Stimulated activated CD4-positive, alpha-beta T cell treated with anti-CD3 and anti-CD28 coated beads, Interleukin-4, amount 100 ng/mL, for 48 hours (primary cell): ENCODE measurements at places on chromosomes 3 and 15.

DNA sequence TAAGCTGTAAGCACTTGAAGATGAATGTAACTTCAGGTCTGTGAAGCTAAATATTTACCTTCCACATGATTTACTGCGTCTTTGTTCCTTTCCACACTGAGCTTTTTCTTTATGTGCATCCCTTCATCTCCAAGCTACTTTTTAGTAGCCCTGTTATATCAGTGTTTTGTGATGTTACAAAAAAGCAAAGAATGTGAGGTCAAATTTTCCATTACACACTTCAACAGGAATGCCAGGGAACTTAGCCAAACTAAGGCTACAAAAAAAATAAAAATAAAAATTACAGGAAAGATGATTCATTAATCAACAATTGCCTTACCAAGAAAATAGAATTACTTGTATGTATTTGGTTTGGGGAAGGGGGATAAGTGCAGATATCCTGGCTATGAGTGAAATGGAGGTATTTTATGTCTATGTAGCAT, 73.0 kb downstream of the FILIP1L start:
- DNase-seq = no peak

DNA sequence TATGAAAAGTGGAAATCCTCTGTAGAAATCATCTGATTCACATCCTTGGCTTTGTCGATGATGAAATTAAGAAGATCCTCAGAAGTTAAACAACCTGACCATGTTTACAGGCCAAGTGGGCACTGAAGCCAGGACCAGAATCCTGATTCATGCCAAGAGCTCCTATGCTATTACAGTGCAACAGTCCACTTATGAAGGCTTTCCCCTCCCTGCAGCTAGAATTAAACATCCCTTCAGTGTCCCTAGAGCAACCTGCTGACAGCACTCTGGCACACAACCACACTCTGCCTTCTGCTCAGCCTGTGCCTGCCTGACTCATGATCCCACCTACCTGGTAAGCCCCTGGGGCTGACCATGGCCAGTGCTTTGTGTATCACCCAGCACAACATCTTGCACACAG, 33.8 kb downstream of the TXNRD3 start:
- no peak for DNase-seq

DNA sequence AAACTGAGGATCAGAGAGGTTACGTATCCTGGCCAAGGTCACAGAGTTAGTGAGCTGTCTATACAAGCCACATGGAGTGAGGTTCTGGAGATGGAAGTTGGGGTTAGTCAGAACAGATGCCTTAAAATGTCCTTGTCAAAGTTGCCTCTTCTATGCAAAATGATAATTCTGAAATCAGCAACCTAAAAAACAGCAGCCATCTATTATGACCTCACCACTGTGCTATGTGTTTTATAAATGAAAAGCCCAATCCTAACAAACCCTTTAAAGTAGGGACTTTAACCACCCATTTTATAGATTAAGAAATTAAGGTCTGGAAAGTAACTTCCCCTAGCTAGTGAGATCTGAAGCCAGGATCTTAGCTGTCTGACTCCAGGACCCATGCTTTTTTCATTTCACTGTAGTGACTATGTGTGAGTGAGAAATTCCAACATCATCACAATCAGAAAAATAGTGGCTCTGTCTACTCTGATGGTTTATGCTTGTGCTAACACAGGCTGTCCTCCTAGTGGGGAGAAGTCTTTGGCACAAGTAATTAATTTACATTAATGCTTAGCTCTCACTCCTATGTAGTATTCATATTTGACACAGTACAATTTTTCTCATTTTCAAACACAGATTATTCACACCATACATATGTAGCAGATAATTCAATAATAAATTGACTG, 143.6 kb downstream of the ANO10 start:
- DNase-seq = no peak

- DNase-seq = no peak
These were observed 406.3 kb upstream of the BCHE start for GRCh38 chr3:166243511-166243910.

DNA sequence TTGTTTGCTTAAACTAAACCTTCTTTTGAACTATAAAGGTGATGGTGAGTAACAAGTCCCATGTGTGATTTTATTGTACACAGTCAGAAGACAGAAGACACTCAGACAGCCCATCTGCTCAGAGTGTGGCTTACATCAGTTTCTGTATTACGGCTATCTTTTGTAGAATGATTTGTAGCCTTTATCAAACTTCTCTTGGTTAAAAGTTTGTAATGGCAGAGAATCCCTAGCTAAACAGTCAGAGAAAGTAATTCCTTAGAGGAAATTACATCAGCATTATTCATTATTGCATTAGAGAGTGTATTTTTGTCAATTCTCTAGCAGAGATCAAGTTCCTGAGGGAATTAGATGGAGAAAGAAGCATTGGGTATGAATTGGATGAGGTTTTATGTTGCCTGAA, 500.8 kb downstream of the CNTN4 start:
- no peak for DNase-seq

DNA sequence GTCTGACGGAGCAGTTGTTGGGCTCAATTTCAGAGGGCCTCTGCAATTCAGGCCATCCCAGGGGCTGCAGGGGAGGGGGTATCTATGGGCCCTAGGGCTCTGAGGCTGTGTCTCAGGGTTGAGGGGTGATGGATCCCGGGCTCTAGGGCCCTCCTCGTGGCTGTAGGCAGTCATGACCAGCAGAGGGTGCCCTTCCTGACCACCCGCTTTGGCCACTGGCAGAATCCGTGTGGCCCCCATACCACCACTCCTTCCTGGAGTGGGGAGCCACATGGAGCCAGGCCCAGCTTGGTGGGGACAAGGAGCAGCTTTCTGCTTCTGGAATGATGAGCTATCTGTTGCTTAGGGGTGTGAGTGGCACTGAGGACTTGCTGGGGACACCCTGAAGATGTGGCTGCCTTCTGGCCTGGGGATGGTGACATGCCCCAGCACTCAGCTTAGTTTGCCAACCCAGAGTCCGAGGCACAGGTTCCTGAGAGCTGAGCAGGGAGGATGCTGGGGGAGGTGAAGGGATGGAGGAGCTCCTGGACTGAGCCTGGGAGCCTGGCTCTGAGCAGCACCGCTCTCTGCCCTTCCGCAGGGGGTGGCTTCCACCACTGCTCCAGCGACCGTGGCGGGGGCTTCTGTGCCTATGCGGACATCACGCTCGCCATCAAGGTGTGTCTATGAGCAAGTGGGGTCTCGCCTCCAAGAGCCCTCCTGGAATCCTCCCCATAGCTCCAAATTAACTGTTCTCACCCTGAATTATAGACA, 20.2 kb downstream of the HDAC11 start:
- DNase-seq = peak; percentile 8

DNA sequence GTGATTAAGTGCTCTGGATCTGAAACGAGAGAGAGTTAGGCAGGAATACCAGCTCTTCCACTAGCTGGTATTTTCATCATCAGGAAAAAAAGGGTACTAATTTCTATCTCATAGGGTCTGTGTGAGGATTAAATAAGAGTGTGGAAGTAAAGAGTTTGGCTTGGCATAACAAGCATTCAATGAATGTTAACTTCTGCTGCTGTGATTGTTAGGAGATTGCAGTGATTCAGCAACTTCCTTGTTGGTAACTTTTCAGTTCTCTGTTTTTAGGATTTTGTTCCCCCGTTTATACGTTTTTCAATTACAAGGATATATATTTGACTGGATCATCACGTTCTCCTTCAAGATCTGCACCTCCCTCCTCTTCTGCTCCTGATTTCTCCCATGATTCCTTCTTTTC, 65.9 kb upstream of the MYO5C start:
- DNase-seq = no peak

DNA sequence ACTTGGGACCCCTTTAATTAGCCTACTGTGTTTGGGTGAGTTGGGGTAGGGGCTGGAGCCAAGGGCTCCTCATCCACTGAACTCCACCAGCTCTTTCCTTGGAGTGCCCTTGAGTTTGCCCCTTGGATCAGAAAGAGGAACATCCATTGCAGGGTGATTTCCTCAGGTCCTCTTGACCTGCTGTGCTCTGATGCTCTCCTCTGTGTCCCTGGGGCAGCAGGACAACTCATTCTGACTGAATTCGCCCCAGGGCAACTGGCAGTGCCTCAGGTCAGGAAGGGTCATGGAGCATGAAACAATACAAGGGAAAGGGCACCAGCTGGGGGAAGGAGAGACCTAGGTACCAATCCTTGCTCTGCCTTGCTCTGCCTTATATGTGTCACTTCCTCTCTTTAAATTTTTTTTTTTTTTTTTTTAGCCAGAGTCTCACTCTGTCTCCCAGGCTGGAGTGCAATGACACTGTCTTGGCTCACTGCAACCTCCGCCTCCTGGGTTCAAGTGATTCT, 47.8 kb downstream of the BSN start:
- no peak for DNase-seq

GRCh38 chr3:73687106-73688004, 62.6 kb upstream of the PDZRN3 start:
- no peak for DNase-seq

- no peak for DNase-seq
These were observed 17.8 kb downstream of the CDV3 start for GRCh38 chr3:133591271-133591742.

DNA sequence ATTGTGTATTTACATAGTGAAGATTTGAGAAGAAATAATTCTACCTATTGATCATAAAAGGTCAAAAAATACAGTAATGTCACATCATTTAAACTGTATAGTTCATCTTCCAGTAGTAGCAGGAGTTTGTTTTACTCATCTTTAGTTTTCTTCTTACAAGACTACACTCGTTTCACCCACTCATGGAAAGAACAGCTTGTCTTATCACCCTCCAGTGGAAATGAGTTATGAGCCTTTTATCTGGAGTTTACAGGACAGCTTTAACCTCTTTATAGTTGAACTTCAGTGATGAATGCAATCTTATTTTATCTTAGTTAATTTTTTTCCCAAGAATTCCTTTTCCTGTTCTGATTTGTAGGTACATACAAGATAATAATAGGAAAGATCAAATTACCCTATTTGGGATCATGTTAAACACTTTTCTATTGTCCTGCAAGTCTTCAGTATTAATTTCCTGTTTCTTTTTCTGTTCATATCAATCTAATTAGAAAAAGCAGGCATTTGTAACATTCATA, 36.8 kb downstream of the RBMS3 start:
- DNase-seq = no peak

DNA sequence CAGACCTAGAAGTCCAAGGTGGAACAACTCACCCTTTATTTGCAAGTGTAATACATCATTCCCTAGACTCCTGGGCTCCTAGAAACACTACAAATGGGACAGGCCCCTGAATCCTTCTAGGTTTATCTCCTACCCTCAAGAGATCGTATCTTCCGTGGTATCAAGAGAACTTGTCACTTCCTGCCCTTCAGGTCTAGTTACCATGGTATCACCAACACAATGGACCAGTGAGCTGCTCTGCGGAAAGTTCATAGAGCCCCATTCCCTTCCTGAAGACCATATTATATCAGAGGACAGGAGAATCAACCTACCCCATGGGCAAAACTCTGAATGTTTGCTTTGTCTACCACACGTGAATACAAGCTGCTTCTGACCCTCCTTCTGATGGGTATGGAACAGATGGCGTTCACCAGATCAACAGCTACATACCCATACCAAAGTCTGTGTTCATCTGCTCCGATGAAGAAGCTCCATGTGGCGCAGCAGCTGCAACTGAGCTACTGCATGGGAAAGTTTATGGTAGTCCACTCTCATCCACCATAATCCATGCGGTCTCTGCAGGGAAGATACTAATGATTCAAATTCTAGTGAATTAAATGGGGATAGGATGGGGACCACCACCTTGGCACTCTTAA, 84.6 kb upstream of the KLF13 start:
- no peak for DNase-seq

DNA sequence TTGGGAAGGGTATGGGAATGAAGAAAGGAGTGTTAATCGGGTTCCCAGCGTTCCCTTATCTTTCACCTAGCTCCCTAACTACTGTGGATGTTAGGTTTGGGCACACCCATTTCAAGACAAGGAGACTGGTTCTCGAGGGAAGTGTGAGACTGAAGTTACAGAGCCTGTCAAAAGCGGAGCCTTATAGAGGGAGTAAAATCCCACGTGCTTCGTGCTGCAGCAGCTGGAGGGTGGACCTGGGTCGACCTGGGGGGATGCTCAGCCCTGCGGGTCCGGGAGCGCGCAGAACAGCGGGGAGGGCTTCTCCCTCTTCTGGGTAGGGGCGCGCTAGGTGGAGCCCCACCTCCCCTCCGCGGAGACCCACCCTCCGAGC, 314 bp upstream of the TMED3 start:
- no peak for DNase-seq

- DNase-seq = no peak
These were observed 107.6 kb downstream of the LRRK1 start for GRCh38 chr15:101026656-101027272.

DNA sequence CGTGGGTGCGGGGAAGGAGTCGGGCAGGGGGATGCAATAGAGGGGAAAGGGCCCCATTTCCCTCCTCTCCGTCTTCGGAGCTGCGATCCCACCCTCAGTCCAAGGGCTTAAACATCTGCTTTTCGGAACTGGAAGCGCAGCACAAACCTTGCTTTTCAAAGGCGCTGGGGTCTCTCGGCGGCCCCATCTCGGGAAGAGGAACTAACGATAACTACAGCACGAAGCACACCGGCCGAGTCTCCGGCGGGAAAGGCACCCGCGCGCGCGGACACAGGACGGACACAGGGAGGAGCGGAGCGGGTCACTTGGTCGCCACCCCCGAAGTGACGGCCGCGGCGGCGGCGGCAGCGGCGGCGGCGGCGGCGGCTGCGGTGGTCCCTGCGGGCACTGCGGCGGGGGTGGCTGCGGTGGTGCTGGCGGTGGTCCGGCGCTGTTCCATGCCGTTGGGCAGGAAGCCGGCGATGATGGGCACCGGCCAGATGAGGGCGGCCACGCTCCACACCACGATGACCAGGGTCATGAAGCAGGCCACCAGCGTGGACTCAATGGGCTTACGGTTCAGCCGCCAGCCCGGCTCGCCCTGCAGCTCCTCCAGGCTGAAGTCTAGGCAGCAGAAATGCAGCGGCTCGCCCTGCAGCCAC, 1.1 kb downstream of the TMEM158 start:
- no peak for DNase-seq

DNA sequence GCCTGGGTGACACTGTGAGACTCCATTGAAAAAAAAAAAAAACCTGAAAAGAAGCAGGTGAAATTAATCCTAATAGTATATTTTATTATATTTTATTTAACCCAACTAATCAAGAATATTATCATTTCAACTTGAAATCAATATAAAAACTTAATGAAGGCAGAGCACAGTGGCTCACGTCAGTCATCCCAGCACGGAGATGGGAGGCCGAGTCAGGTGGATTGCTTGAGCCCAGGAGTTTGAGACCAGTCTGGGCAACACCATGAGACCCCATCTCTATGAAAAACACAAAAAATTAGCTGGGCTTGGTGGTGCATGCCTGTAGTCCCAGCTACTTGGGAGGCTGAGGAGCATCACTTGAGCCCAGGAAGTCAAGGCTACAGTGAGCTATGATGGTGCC, 33.3 kb upstream of the SLC41A3 start:
- no peak for DNase-seq

GRCh38 chr15:71228403-71228802, 113.1 kb downstream of the THSD4 start:
- no peak for DNase-seq

- DNase-seq = no peak
These were observed 140.7 kb downstream of the FBLN2 start for GRCh38 chr3:13689373-13690260.

GRCh38 chr3:71129611-71130431, 453.7 kb downstream of the FOXP1 start:
- DNase-seq = no peak
